ENCODE measurements at places on chromosomes 4 and X.

- peak; percentile 63 for DNase-seq
These were observed 305.9 kb upstream of the HAND2 start for GRCh38 chr4:173835903-173836302.

- no peak for DNase-seq
These were observed 39.1 kb upstream of the BMP2K start for GRCh38 chr4:78737035-78737434.

DNA sequence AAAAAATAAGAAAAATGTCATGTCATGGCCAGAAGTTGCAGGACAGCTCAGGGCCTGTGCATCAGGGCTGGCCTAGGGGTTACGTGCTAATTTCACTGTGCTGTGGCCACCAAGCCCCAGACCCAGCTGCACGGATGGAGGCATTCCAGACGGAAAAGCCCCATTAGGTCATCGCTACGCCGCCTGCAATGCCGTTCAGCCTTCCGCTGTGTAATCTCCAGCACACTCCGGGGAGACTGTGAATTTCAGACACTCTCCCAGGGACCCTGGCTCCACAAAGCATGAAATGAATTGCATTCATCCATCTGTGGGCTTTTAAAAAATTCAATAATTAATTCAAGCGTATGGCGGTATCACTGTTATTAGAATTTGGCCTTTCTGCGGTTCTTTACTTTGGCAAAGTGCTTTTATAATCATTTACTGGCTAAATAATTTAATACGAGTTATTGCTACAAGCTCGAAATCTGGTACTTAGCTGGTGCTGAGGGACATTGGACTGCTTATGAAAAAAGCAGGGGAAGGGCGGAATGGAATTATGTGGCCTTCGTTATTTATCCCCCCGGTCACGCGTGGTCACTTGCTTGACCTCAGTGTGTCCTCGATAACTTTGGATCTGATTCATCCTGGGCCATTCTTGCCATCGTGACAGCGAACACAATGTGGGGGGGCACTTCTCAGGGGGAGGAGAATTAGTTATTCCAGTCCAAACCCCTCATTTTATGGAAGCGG is 9.0 kb upstream of the NSG1 start:
- no peak for DNase-seq

- DNase-seq: no peak
These were observed 63.1 kb downstream of the ACOX3 start for GRCh38 chr4:8377103-8378075.

DNA sequence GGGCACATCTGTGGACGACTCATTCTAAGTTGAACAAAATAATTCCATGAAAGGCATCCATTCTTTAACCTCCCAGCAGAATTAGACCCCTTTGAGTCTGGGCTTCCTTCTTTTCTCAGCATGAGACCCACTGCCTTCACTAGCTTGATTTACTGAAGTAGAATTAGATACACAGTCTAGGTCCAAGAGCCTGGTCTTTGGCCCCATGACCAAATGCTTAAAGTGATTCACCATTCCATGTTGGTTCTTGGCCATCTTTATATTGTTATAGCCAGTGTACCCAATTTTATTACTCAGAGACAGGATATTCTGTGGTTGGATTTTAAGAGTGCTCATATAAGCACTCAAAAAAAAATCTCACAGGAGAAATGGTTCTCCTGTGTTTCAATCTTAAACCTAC is 155.3 kb upstream of the GPC4 start:
- no peak for DNase-seq

- DNase-seq: no peak
These were observed 6.0 kb upstream of the ASB11 start for GRCh38 chrX:15321447-15321846.

GRCh38 chrX:30304866-30305265 is 4.3 kb downstream of the NR0B1 start:
- no peak for DNase-seq

- DNase-seq: peak; percentile 19
These were observed 58.2 kb upstream of the DKK2 start for GRCh38 chr4:107094332-107094731.
